ENCODE measurements at places on chromosomes 2 and 18.

DNA sequence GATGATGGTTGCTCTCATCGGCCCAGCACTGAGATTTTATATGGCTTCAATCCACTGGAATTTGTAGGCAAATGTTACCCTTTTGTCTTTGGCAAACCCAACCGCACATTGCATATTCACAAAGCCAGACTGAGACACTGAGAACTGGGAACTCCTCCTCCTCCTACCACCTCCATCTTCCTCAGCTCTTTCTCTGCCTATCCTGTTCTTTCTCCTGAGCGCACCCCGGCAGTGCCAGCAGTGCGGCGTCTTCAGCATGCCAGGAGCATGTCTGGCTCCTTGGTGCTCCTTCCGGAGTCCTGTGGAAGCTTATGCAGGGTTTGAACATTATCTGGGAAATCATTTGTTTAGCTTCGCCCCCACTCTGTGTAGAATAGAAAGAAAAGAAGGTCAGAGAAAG lies 50.8 kb downstream of the TRIB2 start:
- DNase-seq: no peak

DNA sequence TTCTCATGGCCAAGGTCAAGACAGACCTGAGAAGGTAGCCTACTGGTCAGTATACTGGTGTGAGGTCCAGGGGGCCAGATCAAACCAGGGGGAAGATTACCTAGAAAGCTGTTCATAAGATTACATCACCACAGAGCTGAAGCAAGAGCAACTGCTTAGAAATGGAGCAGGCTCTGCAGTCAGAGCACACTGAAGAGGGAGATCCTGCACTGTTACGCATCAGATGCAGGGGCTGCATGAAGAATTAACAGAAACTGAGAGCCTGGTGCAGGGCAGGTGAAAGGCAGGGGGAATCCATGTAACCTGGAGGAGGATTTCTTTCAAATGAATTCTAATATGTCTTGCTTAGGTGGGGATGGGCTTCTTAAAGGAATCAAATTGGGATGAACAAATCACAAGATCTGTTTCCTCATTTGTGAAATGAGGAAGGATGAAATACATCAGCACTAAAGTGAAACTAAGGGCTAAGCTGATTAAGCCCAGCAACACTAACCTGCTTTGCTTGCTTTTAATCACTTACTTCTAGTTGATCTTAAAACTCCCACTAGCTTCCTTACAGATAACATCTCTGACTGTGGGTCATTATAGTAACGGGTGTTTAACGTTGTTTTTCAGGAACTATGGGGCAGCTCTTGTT lies 74.3 kb upstream of the ADAM23 start:
- no peak for DNase-seq

GRCh38 chr2:50611351-50611871 lies 420.5 kb downstream of the NRXN1 start:
- no peak for DNase-seq

- no peak for DNase-seq
These were observed 614.6 kb upstream of the NXPH2 start for GRCh38 chr2:139394801-139395200.

- peak; percentile 31 for DNase-seq
These were observed 237.5 kb downstream of the ACTR3 start for GRCh38 chr2:114127372-114127771.

DNA sequence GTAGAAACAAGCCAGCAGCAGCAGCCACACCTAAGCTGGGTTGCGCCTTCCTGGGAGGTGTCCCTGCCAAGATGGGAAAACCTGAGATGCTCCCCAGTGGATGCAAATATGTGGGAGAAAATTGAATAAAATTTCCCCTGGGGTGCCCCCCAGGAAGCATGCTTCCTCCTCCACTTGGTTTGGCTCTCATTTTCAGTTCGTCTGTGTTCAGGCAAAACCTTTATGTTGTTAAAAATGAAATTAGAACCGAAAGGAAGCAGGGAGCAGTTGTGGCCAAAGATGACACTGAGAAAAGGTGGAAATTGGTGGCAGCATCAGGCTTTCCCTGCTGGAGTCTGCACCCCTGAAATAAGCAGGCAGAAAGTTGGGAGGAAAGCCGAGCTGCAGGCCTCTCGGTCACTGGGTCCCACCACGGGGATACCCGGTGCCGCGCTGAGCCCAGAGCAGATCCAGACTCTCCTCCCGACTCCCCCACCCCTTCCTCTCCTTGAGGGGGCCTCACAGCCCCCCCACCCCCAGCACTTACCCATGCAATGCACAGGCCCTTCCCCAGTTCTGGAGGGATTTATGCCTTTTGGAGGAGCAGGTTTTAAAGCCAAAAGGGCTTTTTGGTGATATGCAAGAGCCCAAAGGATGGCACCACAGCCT lies 267.7 kb upstream of the SPRED2 start:
- DNase-seq: no peak

GRCh38 chr2:201448061-201448460 lies 3.2 kb downstream of the TRAK2 start:
- DNase-seq: no peak

- no peak for DNase-seq
These were observed 4.1 kb downstream of the MTA3 start for GRCh38 chr2:42572297-42573081.

GRCh38 chr2:105950521-105951383 lies 206.0 kb downstream of the NCK2 start:
- no peak for DNase-seq

GRCh38 chr18:35410561-35410960 lies 33.4 kb upstream of the ZNF396 start:
- no peak for DNase-seq

DNA sequence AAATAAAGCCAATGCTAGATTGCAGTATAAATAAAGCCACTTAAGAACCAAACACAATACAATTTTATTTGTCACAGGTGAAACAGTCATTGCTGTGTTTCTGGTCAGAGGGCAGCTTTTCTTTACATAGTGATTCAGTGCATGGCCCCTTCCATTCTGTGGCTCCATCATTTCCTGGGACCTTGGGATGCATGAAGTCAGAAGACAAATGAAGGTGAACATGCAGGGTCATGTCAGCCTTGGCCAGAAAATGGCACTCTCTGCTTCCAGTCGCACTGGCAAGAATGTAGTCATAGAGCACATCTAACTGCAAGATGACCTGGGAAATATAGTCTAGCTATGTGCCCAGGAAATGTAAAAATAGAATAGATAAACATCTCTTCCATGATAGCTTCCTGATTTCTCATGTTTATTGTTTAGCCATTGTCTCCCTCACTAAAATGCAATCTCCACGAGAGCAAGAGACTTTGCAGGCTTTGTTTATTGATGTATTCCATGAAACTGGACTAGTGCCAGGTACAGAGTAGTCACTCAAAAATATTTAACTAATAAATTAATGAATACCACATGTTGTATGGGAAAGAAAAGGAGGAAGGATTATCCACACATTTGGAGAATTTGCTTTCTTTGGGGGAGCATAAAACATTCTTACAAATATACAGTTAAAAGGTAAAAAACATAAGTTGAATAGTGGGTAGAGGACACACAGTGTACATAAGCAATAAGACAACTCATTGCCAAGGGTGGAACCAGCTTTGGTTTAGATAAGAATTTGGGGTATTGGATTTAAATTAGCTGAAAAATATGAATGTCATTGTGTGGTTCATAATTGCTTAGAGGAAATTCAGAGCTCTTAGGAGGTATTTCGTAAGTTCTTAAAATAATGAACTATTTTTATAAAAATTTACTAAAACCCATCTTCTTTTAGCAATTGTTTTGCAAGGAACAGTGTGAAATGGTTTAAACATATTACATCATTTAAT lies 343.8 kb downstream of the PID1 start:
- DNase-seq: no peak

DNA sequence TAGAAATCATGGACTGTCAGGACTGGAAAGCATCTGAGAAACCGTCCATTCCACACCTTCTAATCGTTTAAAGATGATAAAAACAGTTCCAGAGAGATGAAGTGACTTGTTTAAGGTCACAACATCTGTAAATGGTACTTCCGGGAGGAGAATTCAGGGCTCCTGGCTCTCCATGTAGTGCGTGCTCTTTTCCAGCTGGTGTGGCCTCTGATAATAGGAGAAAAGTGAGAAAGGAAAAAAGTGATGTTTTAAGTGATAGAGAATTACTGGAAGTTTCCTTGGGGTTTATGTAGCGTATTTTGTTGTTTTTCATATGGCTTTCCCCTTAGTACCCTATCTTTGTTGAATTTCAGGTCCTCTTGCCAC lies 663 bp downstream of the C2orf49 start:
- no peak for DNase-seq

DNA sequence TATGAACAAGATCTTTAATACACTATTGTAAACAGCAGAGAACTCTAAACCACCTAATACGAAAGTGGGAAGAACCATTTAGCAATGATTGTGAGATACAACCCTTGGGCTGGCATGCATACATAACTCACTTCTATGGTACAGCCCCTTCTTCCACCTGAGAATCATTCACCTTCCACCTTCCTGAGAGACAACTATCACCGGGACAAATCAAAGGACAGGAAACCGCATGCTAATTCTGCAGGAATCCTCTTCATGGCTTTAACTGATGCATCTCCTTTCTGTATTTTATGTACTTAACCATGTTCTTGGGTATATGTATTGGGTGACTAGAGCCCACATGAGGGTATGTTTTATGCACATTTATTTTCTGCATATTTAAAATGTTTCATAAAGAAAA lies 123.2 kb downstream of the TRABD2A start:
- DNase-seq: no peak
